NCI-H2171 treated with DMSO at 0.1 percent for 48 hours (cell line): ENCODE measurements at places on chromosomes 2 and 18.

DNA sequence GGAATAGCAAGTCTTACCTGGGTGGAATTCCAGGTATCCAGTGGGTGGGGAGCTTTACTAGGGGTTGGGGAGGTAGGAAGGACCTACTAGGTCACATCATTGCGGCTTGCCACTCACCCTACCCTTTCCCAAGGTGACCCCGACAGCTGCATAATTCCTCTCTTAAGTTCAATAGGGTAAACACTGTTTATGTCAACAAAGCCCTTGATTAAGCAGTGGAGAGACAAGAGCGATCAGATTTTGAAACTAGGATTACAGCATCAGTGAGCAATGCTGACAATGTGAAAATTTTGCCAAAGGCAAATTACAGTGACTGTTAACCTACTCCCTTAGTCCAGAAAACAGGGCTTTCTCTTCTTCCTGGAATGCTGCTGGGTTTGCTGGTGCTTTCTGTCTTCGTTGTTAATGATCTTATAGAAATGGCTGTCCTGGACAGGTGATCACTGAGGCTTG is 14.5 kb downstream of the SLC19A3 start:
- no peak for DNase-seq

DNA sequence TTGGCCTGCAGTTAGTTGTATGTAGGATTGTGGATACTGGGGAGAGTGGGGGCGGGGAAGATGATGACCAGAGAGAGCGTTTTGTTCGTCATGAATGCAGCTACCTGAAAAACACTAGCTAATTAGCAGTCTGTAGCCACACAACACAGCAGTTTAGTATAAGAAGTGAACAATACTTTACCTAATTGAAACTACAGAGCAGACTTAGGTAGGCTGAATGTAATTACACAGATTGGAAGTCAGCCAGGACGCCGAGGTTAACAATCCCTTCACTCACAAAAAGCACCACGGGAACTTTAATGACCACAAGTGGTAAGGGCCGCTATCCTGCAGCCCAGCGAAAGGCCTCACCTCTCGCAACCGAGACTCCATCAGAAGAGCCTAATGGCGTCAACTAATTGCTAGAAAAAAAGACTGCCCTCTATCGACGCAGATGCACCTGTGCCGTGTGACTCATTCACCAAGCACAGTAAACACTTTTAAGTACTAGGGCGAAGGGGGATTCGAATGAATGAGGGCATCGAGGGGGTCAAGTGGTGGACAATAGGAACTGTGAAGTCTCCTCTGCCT is 591.0 kb downstream of the ARHGAP15 start:
- no peak for DNase-seq

GRCh38 chr2:145049475-145049874 is 529.6 kb upstream of the ZEB2 start:
- no peak for DNase-seq

GRCh38 chr2:17815468-17816184 is 634 bp upstream of the MSGN1 start:
- DNase-seq = peak; percentile 65

GRCh38 chr2:175048275-175048674 is 43.1 kb upstream of the CHN1 start:
- DNase-seq = no peak

DNA sequence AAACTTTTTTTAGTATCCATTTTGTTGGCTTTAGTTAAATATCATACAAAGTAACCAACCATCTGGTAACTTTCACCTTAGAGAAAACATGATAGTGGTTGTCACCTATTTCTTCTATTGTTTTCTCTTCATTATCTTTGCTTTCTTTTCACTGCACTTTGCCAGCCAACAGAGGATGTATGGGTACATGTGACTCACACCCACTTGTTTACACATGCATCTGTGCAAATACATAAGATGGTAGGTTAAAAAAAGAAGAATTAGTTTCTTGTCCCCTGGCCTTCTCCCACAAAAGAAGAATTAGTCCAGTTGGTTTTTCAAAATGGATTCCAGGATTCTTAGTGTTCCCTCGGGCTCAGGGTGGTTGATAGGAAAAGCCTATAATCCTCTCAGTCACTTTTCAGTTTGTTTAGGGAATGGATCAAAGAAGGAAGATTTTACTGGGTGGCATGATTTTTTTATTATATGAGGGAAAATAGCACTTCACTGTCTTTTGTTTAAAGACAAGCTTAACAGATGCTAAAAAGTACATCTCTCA is 46.6 kb downstream of the CDK15 start:
- DNase-seq = no peak

DNA sequence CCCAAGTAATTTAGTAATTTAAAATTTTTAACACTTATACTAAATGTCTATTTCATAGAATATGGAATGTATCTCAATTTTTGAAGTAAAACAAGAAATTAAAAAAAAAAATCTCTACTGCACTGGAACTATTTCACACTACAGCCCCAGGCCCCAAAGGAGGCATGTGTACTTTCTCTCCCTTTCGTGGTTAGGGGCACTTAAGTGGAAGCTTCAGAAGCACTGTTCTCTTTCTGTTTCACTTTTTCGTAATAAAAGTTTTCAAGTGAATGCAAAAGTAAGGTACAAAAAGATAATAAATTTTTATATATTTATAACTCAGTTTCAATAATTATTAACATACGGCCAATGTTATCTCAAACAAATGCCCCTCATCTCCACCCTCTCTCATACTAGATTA is 123.8 kb upstream of the STON1 start:
- DNase-seq = no peak

GRCh38 chr2:23926750-23927571 is at the start of gene ATAD2B:
TSS of gene ATAD2B (minus strand) at chr2:23927123. CDS start at chr2:23926770, 353 bp downstream.
- DNase-seq = peak; percentile 96

DNA sequence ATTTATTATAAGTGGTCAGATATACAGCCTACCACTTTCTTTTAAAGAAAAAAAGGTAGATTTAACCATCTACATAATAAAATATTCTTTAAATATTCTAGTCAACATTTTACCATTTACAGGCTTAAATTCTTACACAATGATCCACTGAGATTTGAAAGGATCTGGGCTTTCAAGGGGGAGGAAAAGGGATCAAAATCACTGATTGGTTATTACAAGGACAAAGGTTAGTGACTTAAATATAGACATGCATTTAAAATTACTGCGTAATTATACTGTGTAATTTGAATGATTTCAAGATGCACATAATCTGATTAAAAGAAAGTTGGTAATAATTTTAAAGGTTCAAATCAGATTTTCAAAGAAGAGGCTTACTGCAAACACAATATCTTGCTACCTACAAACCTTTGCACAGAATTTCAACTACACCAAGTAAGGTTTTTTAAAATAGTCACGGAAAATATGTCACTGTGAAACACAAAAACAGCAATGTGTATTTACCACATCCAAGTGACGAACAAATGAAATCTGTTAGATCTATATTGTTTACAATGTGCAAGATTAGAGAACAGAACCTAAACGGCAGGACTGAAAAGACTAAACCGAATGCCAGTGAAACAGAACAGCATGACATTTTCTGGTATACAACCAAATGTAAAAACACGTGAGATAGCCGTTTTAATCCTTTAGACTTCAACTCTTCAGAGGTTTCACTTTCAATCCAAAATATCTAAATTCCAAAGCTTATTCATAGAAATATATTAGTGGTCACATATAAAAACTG is 40.8 kb downstream of the RTN4 start:
- DNase-seq = no peak

DNA sequence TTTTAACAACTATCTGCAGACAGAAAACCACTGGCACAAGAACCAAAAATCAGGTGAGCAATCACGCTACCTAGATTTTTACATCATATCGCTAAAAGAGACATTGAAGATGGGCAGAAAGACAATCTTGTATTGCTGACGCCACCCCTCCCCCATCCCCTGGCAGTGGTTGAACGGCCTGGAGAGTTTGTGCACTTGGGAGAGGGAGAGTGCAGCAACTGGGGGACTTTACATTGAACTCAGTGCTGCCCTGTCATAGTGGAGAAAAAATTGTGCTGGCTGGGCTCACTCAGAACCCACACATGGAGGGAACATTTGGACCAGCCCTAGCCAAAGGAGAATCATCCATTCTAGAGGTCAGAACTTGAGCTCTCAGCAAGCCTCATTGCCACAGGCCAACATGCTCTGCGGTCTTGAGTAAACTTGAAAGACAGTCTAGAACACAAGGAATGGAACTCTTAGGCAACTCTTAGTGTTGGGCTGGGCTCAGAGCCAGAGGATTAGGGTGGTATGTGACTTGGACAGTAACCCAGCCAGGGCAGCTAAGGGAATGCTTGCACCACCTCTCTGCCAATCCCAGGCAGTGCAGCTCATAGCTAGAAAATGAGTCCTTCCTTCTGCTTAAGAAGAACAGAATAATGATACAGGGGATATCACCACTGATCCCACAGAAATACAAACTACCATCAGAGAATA is 220.0 kb upstream of the CYP26B1 start:
- DNase-seq = no peak

GRCh38 chr2:112942654-112943002 is 31.7 kb downstream of the IL37 start:
- DNase-seq = no peak

GRCh38 chr2:171318463-171318934 is 115.3 kb downstream of the METTL8 start:
- no peak for DNase-seq

DNA sequence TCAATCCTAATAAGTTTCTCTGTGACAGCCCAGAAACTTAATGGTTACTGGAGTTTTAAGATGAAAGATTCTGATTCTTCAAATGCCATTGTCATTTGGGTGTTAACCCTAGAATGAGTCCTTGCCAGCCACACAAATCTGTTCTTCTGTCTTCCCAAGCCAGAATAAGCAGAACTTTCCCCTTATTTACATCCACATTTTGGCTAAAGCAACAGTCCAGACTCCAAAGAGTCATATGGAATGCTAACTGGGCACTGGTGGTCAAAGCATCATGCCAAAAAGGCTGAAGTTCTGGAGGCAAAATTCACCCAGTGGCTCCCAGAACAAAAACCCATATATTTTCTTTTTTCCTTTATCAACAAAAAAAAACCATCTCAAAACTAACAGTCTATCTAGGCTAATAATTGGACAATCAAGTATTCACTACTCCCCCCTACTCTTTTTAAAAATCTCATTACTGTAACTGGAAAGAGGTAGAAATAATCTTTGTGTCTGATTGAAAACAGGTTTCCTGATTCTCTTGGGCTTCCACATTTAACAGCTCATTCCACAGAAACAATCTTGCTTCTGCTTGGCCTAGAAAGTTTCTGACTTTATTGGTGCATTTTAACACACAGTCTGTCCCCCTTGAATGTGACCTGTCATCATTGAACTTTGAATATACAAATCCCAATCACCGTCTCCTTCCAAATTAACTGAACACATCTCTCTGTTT is 89.6 kb upstream of the SETBP1 start:
- no peak for DNase-seq

GRCh38 chr2:127220102-127220767 is at the start of gene CYP27C1:
TSS of gene CYP27C1 (minus strand) at chr2:127220299. CDS start at chr2:127220270, 29 bp downstream.
- peak; percentile 48 for DNase-seq
